Liver (tissue), 10 donors: ENCODE measurements at places on chromosomes 12 and 14.

DNA sequence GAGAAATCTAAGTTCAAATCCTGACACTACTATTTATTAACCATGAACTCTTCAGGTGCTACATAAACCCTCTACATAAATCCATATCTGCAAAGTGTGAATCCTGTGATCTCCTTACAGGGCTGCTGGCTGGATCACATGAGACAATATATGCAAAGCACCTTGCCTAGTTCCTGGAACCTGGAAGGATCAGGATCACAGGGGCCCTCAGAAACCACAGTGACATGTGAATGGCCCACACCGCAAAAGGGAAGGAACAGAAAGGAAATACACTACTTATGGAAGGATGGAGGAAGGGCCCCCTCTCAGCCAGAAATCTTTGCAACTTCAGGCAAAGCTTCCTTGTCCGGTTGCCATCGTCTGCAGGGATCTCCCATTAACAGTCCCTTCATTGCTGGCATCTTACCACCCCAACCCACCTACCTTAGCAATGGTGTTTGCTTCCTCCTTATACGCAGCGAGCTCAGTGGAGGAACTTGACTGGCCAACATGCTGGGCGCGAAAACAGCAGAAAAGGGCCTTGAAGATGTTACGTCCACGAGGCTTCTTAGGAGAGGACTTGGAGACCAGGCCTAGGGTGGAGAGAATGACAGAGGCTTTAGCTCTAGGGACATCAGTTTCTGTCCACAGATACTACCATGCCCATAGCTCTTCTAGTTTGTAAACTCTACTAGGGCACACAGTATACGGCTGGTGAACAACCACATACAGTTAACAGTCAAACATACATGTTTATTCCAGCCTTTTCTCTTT, 10.7 kb upstream of the AVIL start:
- no peak for DNase-seq

DNA sequence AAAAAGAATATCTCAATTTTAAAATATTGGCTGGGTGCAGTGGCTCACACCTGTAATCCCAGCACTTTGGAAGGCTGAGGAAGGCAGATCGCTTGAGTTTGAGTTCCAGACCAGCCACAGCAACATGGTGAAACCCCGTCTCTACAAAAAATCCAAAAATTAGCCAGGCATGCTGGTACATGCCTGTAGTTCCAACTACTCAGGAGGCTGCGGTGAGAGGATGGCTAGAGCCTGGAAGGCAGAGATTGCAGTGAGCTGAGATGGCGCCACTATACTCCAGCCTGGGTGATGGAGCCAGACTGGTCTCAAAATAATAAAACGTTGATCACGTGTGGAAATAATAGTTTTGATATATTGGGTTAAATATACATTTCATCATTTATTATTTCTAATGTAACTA, 5.7 kb downstream of the MTRFR start:
- DNase-seq = no peak

DNA sequence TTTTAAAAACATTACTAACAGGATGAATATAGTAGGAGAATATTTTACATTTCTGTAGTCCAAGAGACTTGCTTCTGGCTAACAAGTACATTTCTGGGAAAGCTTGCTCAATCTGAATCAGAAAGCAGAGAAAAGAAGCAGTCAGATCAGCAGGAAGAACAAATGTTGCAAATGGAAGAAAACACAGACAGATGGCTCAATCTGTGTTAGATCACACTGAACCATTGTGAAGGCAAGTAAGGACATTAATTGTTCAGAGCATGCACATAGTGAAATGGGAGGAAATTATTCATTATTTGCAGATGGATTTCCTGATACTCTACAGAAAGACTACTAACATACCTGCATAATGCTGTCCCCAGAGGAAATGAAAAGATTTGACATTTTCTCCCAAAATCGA, 65.2 kb upstream of the CNOT2 start:
- DNase-seq = no peak

GRCh38 chr12:126191031-126191891, 1126.0 kb downstream of the AACS start:
- no peak for DNase-seq

- no peak for DNase-seq
Measured at GRCh38 chr14:73715707-73716106, 1.5 kb upstream of the PNMA1 start.

- no peak for DNase-seq
Measured at GRCh38 chr12:47912556-47912955, 7.8 kb upstream of the VDR start.

DNA sequence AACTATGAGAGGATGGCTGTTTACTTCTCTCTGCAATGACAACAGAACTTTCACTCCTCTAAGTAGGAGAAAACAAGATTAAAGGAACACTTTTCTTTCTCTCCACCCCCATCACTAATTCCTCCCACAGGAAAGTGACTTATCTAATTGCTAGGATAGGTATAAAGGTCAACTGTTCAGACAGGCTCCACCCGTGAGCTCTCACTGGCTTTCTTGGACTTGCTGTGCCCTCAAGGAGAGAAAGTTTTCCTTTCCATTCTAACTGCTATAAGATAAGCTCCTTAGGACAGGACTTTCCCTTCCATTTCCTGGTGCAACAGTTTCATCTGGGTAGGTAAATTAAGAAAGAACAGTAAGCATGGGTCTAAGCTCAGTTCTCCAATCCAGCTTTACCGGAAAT, 4.8 kb downstream of the SLC41A2 start:
- no peak for DNase-seq

GRCh38 chr14:52661314-52661713, 34.0 kb downstream of the ERO1A start:
- DNase-seq = no peak

DNA sequence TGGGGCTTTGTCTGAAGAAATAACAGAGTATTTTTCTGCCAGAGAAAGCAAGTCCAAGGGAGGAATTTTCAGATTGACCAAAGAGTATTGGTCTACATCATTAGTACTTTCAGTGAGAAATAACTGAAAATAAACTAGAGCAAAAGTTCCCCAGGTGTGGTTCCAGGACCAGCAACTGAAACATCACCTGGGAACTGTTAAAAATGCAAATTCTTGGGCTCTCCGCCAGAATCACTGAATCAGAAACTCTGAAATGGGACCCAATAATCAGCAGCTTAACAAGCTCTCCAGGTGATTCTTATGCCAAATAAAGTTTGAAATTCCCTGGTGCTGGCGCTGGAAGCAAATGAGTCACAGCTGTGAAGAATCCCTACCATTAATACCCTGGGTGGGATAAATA, 52.1 kb downstream of the EIF2S3B start:
- DNase-seq = no peak

DNA sequence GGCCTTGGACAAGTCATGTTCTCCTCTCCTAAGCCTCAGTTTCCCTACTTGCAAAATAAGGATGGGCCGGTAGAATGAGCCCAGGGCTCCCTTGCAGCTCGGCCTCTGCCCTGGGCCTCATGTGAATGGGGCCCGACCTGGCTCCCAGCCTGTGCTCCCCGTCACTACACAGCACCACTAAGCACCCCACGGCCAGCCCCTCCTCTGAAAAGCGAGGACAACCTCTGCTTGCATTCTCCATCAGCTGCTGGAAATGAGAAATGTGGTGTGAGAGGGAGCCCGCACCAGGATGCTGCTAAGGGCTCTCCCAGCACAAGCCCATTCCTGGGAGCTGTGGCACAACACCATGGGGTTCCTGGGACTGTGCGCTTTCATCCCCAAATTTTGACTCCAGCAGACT, 10.2 kb downstream of the SLC25A47 start:
- DNase-seq = peak; percentile 30

DNA sequence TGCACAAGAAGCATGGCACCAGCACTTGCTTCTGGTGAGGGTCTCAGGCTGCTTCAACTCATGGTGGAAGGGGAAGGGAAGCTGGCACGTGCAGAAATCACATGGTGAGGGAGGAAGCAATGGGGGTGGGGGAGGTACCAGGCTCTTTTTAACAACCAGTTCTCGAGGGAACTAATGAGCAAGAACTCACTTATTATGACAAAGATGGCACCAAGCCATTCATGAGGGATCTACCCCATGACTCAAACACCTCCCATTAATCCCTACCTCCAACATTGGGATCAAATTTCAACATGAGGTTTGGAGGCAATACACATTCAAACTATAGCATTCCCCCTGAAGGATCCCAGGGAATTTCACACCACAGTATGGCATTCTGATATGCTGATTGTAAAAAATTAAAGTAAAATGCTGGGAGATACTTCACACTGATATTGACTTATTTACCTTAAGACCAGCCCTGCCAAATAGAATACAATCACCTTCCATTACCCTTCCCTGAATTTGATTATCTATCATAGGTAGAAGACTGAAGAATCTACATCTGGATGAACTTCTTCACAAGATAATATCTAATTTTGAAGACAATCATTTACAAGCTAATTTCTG, 201.7 kb upstream of the PLXNC1 start:
- DNase-seq = no peak

- no peak for DNase-seq
Measured at GRCh38 chr12:53755451-53755891, 3.7 kb upstream of the CISTR start.

- no peak for DNase-seq
Measured at GRCh38 chr12:53232646-53233461, 845 bp upstream of the RARG start.

DNA sequence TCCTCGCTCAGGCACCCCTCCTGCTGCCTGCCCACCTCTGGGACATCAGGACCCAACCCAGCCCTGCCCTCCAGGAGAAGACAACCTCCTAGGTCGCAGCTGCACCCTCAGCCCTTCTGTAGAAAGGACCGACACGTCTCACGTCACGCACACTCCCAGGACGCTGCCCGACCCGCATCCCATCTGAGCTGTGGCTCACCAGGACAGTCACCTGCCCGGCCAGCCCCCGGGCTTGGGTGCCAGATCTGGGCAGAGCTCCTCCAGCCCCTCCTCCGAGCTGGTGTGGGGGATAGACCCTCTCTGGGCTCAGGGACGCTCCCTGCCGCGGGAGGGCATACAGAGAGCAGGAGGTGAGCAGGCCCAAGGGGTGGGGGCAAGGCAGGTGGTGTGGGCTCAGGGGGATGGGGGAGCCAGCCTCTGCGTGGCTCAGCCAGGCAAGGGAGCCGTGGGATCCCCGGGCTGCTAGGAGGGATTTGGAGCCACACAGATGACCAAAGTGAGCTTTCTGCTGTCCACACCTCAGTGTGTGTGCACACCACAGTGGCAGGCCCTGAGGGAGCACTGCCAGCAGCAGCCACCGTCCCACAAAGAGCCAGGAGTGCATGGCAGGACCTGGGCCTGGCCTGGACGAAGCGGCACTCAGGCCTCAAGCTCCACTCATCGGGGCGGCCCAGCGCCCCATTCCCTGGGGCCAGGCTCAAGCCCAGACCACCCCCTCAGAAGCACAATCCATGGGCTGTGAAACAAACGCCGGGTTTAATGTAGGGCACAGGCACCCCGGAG, 13.6 kb downstream of the DEGS2 start:
- DNase-seq = no peak

DNA sequence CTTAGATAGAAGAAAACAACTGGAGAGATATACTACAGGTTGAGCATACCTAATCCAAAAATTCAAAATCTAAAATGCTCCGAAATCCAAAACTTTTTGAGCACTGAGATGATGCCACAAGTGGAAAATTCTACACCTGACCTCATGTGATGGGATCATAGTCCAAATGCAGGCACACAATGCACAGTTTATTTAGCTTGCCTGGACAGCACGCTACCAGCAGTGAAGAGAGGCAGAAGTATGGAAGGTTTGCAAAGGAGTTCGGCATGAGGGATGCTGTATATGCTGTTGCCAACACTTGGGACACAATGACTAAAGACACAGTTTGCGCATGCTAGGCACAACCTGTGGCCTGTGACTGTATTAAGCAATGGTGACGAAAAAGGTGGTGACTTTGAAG, 58.1 kb upstream of the CAND1 start:
- no peak for DNase-seq

DNA sequence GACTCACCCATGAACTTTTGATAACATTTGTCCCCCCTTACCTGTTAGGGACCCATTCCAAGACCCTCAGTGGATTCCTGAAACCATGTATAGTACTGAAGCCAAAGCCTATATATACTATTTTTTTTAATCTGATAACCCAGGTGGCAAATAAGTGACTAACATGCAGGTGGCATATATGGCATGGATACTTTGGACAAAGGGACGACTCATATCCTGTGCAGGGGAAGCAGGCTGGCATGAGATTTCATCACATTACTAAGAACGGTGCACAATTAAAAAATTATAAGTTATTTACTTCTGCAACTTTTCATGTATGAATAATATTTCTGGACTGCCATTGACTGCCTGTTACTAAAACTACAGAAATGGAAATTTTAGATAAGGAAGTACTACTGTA, 880.1 kb upstream of the FBXO33 start:
- no peak for DNase-seq

DNA sequence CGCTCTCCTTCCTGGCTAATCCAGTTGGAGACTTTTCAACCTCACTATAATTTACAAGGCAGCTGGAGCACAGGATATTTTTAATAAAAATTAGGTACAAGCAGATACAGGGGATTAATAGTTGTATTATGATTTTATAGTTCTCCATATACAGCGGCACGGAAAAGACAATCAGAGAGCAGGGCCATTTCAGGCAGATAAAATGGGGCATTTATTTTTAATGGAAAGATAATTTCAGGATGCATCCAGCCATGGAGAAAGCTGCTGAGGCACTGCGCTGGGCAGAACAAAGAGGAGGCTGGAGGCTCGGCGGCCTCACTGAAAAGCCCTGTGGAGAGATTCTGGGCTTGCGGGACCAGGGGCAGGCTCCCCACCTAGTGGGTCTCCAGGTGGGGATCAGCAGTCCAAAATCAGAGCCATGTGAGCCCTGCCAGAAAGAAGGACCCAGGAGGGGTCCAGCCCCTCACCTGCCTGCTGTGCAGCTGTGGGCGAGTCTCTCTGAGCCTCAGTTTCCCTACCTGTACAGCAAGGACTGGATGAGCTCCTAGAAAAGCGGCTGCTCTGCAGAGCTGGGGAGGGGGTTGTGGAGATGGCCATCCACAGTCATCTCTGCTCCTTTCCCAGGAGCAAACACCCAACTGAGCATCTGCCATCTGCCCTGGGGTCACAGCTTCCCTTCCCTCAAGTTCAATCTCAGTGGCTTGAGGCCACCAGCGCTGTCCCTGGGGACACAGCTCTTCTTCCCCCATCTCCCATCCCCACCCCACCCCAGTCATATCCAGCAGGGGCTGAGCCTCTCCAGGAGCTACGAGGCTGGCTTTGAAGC, 23.9 kb upstream of the C14orf180 start:
- DNase-seq = no peak

DNA sequence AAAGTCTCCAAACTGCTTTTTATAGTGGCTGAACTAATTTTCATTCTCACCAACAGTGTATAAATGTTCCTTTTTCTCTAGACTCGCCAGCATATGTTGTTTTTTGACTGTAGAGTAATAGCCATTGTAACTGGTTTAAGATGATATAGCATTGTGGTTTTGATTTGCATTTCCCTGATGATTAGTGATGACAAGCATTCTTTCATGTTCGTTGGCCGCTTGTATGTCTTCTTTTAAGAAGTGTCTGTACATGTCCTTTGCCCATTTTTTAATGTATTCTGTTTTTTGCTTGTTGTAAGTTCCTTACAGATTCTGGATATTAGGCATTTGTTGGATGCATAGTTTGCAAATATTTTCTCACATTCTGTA, 404.9 kb downstream of the FLRT2 start:
- no peak for DNase-seq

GRCh38 chr14:74474376-74474775, 18.7 kb downstream of the NPC2 start:
- DNase-seq = no peak
